Stimulated activated CD8-positive, alpha-beta memory T cell treated with anti-CD3 and anti-CD28 coated beads, Interleukin-2, amount 100 ng/mL, for 1 hour (primary cell): ENCODE measurements at places on chromosomes 5 and 9.

DNA sequence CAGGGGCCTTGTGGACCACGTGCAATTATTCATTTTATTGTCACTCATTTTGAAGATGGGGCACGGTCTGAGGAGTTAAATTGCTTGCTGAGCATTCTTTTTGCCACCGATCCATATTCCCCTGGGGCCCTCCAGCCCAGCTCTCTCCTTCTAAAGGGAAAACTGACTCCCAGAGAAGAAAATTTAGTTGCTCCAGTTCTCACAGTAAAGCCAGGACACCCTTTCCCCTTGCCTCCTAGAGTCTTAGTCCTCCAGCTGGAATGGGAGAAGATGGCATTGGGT is 1.0 kb upstream of the PANK3 start:
- DNase-seq, result no peak

DNA sequence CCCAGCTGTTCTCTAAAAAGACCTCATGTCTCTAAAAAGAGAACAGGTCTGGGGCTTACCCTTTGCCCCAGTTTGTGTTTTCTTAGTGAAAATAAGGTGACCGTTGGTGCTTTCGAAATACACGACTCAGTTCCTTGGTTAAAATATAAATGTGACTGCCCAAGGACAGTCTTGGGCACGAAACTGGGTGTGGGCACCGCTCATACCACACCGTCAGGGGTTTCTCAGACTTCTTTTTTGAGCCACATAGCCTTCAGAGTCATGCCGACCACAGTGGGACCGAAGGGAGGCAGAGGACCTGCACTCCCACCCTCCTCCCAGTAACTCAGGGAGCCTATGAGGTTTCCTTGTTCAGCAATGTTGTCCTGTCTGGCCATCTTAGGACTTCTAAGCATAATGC is 6.5 kb downstream of the SNX18 start:
- no peak for DNase-seq

DNA sequence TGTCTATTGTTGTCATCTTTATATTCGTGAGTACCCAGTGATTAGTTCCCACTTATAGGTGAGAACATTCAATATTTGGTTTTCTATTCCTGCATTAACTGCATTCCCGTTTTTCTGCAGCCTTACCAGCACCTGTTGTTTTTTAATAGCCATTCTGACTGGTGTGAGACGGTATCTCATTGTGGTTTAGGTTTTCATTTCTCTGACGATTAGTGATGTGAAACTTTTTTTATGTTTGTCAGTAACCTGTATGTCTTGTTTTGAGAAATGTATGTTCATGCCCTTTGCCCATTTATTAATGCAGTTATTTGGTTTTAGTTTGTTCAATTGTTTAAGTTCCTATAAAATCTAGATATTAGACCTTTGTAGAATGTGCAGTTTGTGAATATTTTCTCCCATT is 546.0 kb upstream of the RORB start:
- no peak for DNase-seq

DNA sequence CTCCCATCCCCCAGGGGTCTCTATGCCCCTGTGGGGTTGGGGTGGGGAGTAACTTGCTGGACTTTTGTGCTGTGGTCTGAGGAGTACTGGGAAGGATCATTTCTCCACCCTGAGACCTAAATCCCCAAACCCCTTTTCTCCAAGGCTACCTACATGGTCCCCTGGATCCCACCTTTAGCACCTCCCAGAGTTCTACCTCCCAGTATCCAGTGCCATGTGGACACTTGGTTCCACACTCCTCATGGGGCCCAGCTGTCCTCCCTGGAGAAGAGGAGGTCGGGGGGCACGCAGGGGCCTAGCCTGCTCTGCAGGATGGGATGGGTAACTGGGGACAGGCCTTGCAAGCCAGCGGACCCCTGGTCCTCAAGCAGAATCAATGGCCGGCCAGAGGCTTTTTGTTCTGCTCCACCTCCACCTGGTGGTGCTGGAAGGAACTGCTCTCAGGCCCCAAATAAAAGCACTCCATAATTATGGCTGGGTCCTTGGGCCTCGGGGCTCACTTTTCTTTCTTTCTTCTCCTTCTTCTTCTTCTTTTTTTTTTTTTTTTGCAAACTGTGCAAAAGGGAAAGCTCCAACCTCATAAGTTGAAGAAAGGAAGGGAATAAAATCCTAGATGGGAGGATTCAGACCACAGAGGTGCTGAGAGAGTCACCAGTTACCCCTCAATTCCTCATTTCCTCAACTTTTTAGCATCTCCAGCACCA is 68.4 kb downstream of the PSD2 start:
- DNase-seq, result peak; percentile 21

DNA sequence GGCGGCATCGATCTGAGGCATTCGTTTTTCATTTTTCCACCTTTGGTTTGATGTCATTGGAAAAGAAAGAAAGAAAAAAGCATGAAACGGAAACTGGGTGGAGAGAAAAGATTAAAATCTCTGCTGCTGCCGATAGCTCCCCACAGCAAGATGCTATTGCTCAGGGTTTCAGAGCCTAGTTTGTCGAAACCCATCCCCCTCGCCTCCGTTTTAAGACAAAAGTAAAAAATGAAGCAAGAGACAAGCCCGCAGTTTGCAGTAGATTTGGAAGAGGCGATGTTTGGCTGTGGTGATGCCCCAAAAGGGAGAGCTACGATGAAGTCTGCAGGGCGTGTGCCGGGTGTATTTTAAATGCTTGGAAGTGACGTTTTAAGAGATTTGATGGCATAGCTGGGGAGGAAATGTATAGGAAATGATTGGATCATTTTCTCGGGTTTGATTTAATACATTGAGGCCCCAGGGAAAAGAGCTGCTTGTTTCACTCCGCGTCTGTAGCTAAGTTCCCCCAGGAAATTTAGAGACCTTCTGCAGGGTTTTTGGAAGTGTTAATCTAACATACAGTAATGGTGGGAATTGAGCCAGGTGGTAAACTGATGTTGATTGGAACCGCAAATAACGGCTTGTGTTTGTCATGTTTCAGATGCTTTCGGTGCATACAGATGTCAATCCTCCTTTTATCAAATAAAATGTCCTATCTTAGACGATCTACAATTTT is 909 bp downstream of the NDFIP1 start:
- no peak for DNase-seq

DNA sequence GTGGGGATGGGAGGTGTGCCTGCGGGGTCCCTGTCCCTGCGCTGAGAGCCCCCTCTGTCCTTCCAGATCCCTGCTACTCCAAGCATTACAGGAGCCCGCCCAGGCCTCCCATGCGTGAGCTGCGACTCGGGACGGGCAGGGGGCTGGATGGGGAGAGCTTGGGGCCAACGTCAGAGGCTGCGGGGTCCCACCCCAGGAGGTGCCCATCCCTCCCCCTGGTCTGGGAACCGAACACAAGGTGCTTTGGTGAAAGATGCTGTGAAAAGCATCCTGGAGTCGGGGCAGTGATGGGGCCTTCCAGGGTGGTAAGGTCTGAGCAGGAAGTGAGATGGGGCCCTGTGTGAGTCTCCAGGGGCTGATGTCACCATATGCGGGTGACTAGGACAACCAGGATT is 2.7 kb downstream of the LCN9 start:
- DNase-seq, result no peak

DNA sequence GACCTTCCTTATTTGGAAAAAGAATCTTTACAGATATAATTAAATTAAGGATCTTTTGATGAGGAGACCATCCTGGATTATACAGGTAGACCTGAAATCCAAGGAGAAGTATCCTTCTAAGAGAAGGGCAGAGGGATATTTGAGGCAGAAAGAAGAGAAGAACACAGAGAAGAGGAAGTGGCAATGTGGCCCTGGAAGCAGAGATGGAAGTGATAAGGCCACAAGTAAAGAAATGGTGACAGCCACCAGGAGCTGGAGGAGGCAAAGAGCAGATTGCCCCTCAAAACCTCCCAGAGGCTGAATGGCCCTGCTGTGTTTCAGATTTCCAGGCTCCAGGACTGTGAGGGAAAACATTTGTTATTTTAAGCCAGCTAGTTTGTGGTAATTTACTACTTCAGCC is 93.0 kb upstream of the ANKRD55 start:
- no peak for DNase-seq

DNA sequence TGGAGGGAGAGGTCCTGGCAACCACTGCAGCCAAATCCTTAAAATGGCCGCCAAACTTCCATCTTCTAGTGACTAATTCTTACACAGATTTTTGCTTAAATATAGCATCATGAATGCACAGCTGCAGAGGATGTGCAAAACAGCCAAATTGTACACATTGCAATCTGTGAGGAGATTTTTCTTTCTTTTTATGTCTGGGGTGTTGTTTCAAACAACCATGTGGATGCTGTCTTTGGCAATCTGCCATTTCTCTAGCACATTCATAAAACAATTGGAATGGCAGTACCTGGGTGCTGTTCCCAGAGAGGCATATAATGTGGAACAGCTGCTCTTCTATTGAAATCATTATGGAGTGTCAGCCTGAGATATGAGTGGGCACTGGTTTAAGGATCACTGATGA is 1082.9 kb upstream of the SEMA6A start:
- DNase-seq, result no peak

DNA sequence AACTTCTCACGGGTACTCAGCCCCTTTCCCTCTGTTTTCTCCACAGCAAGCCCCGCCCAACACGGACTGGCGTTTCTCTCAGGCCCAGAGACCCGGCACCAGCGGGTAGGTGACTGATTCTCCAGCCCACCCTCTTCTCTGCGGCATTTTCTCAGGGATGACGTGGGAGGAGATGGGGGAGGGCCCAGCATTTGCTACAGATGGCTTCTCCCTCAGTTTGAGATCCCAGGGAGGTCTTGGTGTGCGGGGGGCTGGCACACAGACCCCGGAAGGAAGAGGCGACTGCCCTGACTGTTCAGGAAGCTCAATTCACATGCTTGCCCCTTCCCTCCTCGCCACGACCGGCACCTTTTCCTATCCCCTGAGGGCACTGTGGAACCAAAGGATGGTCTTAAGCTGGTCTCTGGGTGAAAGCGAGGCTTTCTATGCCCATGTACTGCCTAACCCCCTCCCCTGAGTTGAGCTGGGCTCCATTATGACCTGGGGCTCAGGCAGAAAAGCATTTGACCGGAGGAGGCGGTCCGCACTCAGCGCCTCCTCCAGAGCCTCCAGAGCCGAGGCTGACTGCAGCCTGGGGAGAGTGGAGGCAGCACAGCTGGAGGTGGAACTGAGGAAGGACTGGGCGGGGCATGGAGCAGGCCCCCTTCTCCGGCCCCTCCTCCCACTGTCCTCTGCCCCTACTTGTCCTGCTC is 6.0 kb downstream of the PCDHGC5 start:
- no peak for DNase-seq

DNA sequence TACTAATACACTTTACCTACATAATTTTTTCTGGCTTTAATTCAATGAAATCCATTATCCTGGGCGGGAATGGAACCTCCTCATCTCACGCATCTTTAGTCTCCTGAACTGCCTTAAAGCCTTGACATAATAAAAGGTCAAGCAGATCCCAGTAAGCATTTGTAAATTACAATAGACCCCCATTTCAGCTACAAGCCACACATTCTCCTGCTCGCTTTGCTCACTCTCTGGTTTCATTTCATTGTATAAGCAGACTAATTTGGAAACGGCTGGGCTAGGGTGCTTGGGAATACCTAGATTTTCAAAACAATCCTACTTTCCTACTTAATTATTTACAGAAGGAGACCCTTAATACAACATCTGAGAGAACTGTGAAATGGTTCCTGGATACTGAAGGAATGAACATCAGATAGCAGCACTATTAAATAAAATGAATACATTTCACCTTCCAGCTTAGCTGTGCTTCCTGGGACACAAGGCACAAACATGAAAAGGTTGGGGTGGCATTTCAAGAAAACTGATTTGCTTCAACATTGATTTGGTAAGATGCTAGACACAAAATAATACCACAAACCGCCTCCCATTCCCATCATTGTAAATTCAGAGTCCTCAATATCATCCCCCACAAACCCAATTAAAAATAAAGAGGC is 1.5 kb downstream of the JAKMIP2 start:
- DNase-seq, result no peak

DNA sequence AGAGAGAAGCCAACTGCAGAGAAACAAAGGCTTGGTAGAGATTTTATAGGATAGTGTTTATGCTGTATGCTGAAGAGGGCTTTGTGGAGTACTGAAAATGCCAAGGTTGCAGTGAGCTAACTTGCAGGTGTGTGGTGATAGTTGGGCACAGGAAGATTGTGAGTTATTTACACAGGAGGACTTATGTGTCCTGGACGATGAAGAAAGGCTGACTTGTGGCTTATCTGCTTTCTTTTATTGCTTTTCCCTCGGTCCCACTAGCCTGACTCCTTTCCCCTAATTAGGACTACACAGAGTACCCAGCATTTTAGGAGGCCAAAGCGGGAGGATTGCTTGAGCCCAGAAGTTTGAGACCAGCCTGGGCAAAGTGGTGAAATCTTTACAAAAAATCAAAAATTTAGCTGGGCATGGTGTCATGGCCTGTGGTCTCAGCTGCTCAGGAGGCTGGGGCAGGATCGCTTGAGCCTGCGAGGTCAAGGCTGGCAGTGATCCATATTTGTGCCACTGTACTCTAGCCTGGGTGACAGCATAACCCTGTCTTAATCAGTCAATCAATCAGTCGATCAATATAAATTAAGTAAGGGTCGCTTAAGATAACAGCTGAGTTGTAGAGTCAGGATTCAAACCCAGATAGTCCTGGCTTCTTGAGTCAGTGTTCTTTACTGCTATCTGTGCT is 61.9 kb downstream of the UBE2R2 start:
- no peak for DNase-seq
